Stimulated activated CD4-positive, alpha-beta T cell treated with anti-CD3 and anti-CD28 coated beads, Interleukin-4, amount 100 ng/mL, for 48 hours (primary cell): ENCODE measurements at places on chromosomes 13 and 19.

- no peak for DNase-seq
Observed at GRCh38 chr19:45101806-45102205, 8.8 kb downstream of the PPP1R37 start.

DNA sequence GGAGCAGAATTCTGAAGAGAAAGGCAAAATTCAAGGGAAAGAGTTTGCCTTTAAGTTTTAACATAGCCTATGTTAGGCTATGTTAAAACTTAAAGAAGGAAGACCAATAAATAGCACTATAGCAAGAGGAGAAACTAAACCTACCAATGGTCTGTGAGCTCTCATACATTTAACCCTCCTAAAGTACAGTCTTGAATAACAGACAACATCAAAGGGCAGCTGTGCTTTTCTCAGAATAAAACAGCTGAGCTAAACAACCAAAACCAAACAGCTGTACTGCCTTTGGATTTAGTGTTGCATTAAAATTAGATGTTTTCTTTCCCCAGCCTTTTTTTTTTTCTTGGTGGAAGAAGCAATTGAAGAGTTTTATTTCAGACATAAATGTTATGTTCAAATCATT is 34.0 kb downstream of the KLF5 start:
- DNase-seq, result no peak

DNA sequence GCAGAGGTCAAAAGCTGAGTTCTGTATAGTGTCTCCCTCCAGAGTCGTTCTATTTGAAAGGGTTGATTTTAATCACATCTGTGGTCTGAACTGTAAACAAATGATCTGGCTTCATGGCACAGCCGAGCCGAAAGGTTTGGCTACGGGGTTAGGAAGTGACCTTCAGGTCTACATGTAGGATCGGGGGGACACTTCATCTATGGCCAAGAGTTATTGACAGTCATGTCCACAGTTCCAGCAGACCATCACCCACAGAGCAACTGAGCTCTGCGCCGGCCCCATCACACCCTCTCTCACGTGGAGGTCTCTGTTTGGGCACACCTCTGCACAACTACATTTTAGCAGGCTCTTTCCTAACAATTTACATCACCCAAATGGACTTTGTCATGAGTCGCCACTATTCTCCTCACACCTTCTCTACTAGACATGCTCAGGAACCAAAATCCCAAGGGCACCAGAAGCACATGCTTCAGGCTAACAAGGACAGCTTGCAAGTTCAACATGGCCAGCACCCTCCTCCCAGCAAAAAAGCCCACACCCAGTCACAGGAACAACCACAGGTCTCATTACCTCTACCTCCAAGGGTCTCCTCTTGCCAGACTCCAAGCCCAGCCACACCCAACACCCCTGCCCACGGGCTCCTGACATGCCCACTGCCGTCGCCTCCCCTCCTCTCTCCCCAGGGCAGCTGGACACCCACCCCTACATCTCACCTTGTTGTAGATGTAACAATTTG is 36.1 kb upstream of the EPHX3 start:
- no peak for DNase-seq

DNA sequence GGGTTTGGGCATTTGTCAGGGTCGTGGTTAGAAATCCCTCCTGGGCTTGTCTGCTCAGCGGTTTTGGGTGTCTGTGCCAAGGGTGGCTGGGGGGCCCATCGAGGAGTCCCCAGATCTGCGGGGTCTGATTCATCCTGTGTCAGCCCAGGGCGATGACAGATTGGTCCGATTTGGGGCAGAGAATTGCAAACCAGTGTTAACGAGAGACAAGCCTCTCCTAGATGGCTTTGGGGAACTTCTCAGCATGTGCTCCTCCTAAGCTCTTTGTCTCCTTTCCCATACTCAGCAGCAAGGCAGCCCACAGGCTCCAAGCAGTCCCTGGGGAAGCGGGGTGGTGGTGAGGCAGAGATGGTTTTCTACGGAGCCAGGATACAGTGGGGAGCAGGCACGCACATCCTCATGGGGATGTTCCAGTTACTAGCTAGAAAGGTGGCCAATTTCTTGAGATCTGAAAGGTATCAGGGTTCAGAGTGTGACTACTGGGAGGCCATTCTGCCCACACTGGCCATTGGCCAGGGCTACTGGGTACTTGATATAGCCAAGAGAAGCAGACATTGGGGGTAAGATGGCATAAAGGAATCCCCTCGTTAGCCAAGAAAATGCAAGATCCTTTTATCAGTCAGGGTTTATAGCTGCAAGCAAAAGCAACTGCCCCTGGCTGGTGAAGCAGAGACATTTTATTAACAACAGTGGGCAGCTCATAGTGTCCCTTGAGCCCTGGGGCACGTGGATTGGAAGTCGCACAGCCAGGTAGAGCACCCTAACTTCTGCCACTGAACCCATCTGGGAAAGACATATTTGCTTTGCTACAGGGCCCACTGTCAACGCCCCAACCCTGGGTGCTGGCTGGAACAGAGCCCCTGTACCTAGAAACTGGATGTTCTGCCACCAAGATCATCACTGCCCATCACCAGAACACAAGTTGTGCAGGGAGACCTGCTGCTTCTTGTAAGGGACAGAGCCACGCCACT is 63.6 kb downstream of the RGCC start:
- no peak for DNase-seq

- DNase-seq, result no peak
Observed at GRCh38 chr19:52992109-52993004, 21.4 kb upstream of the ERVV-1 start.

- no peak for DNase-seq
Observed at GRCh38 chr13:98837896-98838295, 85.4 kb upstream of the SLC15A1 start.

DNA sequence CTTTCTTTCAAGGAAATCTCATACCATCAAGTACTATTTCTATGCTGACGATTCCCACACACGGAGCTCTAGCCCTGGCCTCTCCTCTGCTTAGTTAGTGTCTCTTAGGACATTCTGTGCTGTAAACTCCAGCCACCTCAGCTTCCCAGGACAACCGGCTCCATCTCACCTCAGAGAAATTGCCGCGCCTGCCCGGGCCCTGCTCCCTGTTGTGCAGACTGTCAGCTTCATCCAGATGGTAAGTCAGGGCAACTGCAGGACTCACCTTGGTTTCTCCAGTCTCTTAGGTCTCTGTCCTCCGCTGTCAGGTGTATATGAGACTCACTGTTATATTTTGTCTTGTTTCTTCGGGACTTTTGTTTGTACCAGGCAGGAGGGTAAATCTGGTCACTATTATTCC is 98.7 kb downstream of the SPACA7 start:
- no peak for DNase-seq

- no peak for DNase-seq
Observed at GRCh38 chr13:23748109-23748990, 140.8 kb downstream of the MIPEP start.

DNA sequence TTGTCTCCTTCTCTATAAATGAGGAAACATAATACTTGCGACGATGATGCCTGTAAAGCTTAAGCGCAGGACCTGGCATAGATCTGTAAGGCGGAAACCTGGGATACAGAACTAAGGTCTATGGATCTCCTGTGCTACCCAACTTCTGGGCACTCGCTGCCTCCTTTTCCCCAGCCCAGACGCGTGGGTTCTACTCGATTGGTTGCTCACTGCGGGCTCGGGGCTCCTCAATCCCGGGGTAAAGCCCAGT is 615 bp upstream of the PSMC4 start:
- no peak for DNase-seq

DNA sequence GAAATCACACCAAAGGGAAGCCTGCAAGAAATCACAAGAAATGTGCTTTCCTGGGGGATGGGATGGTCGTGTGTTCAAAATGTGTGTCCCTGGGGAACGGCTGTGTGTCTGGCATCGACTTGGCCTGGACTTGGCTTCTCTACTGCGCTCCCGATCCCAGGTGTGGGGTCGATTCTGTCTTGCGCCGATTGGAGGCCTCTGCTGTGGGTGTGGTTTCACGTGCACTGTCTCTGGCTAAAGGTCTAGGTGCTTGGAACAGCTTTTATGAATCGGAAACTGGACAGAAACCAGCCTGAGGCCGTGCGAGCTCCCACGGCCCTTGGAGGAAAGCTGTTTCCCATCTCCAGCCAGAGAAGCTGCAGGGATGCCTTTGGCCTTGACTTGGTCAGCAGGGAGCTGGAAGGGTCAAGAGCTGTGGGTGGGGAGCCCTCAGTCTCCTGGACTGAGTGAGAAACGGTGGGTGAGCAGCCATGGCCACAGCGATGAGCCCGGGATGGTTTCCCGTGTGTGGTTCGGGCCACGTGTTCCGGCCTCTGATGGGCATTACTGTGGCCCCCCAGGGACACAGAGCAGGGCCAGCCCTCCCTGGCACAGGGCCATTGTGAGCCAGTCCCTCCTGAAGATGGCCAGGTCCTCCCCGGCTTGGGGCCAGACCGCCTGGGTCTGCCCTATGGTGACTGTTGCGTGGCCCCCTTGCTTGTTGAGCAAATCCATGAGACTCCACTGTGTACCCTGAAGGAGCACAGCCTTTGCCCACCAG is 29.7 kb downstream of the MCF2L start:
- DNase-seq, result no peak

DNA sequence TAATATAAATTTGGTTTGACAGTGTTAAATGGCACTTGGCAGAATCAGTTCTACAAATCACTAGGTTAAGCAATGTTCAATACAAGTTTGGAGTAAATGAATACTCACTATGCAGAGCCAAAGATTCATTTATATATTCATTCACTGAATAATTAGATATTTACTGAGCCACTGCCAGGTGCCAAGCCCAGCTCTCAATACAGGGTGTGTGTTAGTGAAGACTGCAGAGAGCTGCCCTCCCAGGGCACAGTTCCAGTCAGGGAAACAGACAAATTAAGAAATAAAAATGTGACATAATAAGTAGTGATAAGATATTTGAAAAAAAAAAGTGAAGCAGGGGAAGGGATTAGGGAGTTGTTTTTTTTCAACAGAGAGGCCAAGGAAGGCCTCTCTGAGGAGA is 411.7 kb downstream of the KCNRG start:
- DNase-seq, result no peak

DNA sequence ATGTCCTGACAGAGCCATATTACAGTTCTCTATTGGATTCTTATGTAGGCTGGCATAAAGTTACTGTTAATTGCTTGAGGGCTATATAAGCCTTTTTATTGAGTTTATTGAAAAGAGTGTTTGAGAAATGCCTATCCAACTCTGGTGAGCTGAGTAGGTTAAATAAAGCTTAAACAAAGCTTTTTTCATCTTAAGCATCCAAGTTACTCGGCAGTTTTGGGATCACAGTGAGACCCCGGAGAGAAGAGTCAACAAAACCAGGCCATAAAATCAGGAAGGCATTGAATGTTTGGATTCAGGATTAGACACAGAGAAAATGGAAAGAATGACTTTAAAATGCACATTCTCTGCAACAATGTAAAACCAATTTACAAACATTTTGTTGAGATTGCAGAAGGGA is 588.5 kb downstream of the DACH1 start:
- DNase-seq, result no peak

DNA sequence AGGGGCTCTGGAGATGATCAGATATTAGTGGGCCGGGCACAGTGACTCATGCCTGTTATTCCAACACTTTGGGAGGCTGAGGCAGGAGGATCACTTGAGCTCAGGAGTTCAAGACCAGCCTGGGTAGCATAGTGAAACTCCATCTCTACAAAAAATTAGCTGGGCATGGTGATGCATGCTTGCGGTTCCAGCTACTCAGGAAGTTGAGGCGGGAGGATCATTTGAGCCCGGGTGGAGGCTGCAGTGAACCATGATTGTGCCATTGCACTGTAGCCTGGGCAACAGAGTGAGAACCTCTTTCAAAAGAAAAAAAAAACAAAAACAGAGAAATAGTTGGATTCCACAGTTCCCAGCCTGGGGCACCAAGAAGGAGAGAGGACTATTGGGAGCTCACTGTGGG is 17.9 kb upstream of the SHFL start:
- DNase-seq, result no peak
